ENCODE measurements at places on chromosomes 7 and 10.

DNA sequence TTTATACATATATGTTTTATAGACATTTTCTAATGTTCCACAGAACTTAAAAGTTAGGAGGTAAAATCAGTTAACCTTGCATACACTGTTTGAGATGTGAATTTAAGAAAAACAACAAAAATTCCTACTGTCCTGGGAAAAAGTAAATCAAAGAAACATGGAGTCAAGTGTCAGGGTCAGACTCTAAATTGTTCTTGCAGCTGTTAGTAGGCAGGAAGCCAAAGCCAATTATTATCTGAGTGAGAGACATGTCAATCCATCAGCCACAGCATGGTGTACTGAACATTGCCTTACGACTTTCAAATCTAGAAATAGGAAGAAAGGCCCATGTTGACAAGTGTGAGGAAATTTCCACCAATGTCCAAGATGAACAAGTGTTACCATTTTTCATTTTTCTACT lies 461.2 kb upstream of the MBL2 start:
- no peak for DNase-seq

DNA sequence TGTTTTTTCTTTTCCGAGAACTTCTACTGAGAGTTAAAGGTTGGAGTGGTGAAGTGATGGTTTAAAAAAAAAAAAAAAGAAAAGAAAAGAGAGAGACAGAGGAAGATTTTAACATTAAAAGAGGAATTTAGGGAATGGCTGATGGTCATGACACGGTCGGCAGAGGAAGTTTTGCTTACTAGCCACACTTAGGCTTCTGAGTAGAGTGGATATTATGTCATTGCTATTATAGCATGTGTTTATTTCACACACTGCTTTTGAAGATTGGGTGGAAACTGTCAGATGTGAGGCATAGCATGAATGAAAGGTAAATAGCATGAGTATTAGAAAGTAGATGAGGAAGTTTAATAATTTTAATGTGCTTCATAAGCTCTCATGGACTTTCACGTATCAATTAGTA lies 2.5 kb downstream of the KAT6B start:
- no peak for DNase-seq

DNA sequence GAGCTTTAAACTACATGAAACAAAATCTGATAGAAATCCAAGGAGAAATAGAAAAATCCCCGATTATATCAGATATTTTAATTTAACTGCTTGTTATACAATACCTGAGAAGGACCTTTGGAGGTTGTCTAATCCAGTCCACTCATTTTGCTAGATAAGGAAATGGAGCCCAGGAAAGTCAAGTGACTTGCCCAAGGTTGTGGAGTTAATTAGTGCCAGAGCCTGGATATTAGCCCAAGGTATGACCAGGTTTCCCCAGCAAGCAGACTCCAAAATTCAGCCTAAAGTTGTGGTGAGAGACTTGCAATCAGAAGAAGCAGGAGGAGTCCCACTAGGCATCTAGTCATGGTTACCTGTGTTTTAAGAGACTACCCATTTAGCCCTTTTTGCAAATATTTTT lies 11.7 kb upstream of the EEPD1 start:
- DNase-seq = no peak

- no peak for DNase-seq
These were observed 120.0 kb downstream of the PDE1C start for GRCh38 chr7:31950091-31950755.

GRCh38 chr10:74967911-74968666 lies 141.7 kb downstream of the KAT6B start:
- no peak for DNase-seq

DNA sequence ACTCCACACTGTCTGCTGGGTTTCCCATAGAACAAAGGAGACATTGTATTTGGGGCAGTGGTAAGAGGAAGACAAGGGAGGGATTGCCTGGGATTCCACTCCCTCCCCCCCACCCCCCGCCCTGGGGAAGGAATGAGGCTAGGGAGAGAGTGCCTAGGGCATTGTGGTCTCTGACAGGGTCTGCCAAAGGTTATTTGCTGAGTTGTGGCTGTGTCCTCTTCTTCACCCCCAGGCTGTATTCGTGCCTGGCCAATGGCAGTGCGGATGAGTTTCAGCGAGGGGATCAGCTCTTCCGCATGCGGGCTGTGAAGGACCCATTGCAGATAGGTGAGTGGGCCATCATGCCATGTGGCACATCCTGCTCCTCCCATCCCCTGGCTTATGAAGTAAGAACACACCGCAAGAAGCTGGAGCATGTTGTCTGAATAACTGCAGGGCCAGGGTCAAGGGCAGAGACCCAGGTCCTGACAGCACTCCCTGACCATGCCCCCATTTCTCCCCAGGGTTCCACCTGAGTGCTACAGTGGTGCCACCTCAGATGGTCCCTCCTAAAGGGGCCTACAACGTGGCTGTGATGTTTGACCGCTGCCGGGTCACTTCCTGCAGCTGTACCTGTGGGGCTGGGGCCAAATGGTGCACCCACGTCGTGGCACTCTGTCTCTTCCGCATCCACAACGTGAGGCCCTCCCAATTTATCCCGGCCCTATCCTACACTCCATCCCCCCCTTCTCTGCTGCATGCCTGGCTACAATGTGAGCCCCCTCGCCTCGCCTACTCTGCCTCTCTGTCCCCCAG lies 3.7 kb downstream of the ZSWIM8 start:
- DNase-seq = no peak

- no peak for DNase-seq
These were observed 991.4 kb downstream of the CCSER2 start for GRCh38 chr10:85319826-85320225.

All from liver (tissue), 10 donors.